Activated gamma-delta T cell treated with Interleukin-2 at 50 U/mL for 16 hours (primary cell): ENCODE measurements at places on chromosomes 3 and 15.
A peak's percentile ranks its signal among the peaks of the same experiment; 100 is the strongest.

GRCh38 chr15:49286649-49287404 is 116.8 kb downstream of the GALK2 start:
- no peak for DNase-seq

DNA sequence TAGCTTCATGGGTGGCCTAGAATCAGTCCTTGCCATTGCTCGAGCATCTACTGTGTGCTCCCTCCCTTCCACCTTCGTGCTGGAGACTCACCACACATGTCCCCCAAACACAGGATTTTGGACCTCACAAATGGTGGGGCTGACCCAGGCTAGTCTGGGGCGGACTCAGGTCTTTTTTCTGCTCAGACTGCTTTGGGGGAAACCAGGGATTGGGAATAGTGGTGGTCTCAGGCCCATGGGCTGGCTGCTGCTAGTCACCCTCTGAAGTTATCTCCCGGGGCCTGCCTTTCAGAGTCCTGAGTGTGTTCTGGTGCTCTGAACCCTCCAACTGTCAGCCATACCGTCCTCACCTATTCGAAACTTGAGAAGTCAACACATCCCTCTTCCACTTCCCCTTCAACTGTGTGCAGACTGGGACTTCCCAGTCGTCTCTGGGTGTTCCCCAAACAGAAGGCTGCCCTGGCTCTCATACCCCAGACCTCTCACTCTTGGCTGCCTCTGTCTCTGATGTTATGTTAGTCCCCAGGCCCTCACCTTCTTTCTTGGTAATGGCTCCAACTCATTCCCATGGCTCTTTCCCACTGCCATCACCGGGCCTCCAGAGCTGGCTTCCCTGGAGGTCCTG is 46.0 kb downstream of the PPCDC start:
- no peak for DNase-seq

DNA sequence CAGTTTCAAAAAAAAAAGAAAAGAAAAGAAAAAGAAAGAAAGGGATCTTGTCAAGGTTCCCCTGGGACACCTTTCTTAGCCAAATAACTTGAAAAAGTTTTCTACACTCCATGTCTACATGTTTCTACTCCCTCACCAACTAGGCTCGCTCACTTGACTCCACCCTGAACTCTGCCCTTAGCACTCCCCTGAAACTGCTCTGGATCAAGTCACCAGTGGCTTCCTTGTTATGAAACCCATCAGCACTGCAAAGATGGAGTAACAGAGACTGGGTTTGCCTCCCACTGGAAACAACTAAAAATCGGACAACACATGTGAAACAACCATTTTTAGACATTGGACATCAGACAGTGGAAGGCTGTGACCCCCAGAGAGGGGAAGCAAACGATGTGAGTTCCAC is 36.8 kb downstream of the TMEM40 start:
- no peak for DNase-seq

GRCh38 chr15:61000276-61000675 is 228.8 kb downstream of the RORA start:
- DNase-seq, result no peak

DNA sequence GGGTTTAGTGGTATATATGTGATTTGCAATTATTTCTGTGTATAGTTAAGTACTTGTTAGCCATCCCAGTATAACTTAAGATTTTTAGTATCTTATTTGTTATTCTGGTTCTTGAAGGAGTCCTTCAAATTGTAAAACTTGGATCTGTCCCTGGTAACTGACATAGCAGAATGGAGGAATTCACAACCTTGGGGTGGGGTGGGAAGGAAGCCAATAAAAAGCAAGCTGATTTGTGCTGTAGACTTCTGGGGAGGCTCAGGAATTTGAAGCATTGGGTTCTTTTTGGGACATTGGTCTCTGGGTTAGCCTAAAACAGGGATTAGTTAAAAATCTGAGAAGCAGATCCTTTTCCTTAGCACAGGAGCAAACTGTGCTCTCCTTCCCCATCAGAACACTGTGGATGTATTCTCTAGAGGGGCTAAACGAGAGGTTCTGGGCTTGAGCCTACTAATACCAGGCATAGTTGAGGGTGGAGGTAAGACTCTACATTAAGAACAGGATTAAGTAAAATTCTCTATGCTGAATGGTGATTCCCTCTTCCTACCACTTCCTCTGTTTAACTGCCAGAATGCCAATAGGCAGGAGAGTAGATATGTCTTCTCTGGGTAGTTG is 42.2 kb downstream of the GMPS start:
- DNase-seq, result no peak

DNA sequence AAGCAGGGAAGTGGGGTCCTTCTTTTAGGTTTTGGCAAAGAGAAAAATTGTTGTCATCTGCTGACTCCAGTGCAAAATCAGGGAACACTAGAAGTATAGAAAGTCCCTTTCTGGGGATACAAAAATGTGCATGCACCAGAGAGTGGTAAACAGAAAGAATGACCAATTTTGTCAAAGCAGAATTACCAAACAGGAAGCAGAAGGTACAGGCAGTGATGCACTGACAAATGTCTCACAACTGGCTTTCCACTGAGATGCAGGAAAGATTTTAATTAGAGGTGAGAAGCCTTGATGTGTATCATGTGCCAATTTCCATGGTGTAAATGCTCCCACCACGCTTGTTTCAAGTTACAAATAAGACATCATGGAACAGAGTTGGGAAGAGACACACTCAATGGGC is 66.0 kb downstream of the TRIM69 start:
- no peak for DNase-seq

- DNase-seq, result no peak
Observed at GRCh38 chr3:16240229-16241023, 24.3 kb downstream of the DPH3 start.

GRCh38 chr3:46194868-46195553 is 13.1 kb downstream of the CCR1 start:
- no peak for DNase-seq

DNA sequence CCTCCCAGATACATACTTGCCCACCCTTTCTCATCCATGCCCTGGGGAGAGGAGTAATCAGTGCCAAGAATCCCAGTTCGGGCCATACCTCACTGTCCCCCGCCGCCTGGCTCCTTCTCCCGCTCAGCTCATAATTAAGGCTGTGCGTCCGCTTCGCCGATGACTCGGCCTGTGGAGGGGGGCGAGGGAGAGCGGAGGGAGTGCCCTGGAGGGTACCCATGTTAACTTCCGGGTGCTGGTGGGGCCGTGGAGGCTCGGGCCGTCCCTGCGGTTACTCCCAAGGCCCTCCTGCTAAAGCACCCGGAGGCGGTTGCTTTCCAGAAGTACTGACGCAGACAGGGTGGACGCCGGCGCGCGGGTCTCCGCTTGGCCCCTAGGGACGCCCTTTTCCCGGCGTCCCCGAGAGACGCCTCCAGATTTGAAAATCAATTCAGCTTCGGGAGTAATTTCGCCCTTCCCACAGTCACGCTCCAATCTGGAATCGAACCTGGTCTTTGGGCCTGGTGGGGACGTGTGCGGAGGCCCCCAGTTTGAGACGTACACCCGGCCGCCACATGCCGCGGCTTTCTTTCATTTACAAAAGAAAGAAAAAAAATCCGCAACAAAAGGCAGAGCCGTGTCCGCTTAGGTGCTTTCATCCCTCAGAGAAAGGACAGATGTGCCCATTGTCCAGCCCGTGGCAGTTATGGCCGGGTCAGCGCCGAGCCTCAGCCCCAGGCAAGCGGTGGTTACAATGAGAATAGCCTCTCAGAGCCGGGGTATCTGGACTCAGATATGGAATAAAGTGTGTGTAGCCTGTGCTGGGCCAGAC is 1.0 kb upstream of the ONECUT1 start:
- DNase-seq, result no peak

DNA sequence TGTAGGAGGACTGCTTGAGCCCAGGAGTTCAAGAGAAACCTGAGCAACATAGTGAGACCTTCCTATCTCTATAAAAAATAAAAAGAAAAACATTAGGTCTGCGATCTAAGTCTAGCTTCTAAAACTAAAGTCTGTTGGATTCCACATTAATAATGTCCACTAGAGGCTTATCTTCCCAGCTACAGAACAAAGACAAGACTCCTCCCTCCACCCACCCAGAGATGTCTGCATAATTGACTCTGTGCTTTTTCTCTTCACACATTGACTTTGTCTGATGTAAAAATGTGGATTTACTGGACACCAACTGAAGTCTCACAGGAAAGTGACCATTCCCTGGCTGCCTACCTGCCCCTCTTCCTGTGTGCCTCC is 91.8 kb downstream of the ATP10A start:
- DNase-seq, result no peak

GRCh38 chr3:127615631-127616305 is 13.2 kb upstream of the PODXL2 start:
- DNase-seq, result no peak

DNA sequence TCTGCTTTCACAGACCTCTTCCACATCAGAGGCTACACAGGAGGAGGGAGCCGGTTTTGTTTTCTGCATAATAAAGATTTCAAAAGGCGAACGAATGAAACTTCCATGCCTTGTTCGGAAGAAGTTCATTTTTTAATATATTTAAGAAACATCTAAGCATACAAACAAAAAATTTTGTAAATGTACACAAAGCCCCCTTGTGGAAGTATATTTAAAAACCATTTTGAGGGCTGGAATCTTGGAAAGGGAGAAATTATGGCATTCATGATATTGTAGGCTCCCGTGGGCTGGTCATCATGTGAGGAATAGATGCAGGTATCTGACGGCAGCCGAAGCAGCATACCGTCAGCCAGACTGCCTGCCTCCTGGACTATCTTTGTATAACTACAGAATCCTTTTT is 90.4 kb downstream of the MECOM start:
- DNase-seq, result no peak

DNA sequence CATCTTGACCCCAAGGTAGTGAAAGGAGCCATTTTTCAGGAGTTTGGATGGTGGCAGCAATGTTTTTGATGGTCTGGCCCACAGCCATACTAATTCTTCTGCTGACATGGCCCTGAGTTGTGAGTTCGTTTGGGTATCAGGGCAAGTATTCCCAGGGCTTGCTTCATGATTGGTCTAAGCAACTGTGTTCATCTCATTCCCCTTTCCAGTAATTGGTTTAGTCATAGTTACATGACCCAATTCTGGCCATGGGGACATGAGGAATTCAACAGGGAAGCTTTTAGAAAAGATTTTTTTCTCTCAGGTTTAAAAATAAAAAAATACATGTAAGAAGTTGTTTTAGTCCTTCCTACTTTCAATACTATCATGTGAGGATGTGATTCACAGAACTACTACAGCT is 150.5 kb upstream of the NPHP3 start:
- no peak for DNase-seq

DNA sequence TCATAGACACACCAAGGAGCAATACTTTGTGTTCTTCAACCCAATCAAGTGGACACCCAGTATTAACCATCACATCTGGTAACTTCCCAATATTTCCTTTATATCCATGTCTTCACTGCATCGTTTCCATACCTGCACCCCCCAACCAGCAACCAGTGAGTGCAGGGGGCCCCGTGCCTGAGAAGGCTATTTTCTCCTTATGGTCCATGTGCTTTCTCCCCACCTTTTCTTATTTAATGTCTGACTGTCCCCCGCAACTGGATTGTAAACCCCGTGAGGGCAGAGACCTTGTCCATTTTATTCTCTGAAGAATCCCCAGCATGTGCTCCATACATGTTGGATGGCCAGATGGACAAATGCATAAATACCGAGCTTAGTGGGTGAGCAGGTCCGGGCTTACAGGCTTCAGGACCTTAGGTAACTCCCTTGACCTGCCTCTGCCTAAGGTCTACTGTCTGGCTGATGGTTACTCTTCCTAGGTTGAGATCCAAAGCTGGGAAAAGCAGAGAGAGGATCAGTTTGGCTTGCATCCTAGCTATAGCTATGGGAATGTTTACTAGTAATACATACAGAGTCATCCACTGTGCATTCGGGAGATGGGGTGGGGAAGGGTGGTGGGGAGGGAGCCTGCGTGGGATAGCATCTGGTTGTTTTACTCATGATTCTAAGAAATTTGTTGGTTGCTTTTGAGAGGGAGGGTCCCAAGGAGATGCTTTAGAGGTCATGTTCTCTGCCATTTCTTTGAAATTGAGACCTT is 41.5 kb downstream of the PXYLP1 start:
- DNase-seq, result no peak

DNA sequence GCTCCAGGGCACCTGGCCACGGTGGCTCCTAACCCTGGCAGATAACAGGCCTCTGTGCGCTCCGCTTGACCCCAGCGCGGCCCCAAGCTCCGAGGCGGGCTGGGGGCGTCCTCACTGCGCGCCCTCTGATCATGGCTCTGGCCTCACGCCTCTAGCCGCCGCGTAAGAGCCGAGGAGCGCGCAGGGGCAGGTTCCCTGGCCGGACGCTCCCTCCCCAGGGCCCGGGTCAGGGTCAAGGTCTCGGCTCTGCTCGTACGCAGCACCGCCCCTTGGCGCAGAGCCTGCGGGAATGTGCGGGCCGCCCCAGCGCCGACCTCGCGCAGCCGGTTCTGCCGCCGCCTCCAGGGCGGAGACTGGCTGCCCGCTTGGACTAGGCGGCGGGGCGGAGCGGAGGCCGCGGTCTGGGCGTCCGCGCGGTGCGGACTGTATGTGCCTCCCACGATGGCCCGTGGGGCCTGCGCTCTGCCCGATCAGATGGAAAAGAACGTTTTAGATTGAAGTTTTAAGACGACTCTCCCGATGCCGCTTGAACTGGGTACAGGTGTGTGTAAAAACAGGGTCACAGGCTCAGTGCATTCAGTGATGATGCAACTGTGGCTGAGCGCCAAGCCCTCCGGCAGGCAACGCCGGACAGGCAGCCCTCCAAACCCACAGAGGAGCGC is 40.8 kb downstream of the CHST14 start:
- DNase-seq, result peak; percentile 5

GRCh38 chr3:42080453-42080872 is 10.7 kb upstream of the TRAK1 start:
- no peak for DNase-seq

DNA sequence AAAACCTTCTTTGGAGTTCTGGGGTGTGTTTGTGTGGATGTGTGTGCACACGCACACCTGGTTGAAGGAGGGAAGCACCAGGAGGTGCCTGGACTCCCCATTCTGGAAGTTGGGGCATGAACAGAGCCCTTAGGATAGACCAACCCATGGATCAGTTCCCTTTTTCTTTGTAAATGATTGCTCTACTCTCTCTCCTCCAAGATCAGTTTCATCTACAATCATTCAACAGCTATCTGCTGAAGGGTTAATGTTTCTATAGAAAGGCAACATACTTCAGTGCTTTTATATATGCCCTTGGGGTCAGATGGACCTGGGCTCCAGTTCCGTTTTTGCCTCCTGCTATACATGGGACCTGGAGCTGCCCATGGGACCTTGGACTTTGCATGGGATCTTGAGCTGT is 352.1 kb upstream of the CFAP20DC start:
- DNase-seq, result no peak
